Spleen (tissue), 13 donors: ENCODE measurements at places on chromosomes 5 and 9. TPM values are rescaled to one million over a fixed set of nuclear protein-coding genes. Genes with fewer than 3 reads are reported as not detected.

Gene TBC1D2
- 12.9 TPM for total RNA-seq

Gene CD74
- 5,251 TPM for total RNA-seq

- no peak for DNase-seq
These were observed 23.3 kb downstream of the TNFSF8 start for GRCh38 chr9:114906922-114907571.

- no peak for DNase-seq
These were observed 46.4 kb downstream of the SNCAIP start for GRCh38 chr5:122358372-122358979.

GRCh38 chr9:98142182-98142907 lies 23.3 kb upstream of the TRIM14 start:
- no peak for DNase-seq
